ENCODE measurements at places on chromosomes 12 and 14.

DNA sequence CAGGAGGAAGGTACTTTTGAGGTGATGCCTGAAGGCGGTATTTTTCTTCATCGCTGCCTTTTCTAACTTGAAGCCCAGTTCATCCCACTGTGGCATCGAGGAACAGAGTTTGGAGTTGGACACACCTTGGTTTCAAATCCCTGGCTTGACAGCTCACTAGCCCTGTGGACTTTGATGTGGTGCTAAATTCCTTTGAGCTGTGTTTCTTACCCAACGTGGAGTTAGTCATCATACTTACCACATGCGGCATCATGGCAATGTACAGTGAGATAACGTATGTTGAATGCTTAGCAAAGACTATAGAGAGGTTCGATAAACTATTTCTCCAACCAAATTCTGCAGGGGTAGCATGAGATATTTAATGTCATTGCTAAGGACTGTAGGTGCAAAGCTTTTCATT, 3.4 kb downstream of the PLEKHG3 start:
- DNase-seq = peak; percentile 67

GRCh38 chr14:66650491-66650911, 142.6 kb downstream of the GPHN start:
- no peak for DNase-seq

GRCh38 chr14:99579903-99580571, 24.0 kb downstream of the CCDC85C start:
- DNase-seq = no peak

DNA sequence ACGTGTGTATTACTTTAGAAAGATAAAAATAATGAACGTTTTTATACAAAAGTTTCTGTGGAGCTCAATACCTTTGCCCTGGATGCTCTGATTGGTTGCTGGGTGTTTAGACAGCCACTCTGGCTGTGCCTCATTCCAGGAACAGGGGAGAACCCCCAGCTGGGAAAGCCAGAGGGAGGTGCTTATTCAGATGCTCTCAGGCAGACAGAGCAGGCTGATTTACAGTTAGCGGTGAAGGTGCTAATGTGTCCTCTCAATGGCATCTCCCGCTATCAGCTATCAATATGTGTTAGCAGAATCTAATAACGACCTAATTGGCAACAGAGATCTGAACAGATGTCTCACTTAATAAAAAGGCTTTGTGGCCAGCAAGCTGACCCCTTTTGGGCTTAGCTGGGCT, 402.3 kb downstream of the NUAK1 start:
- no peak for DNase-seq

DNA sequence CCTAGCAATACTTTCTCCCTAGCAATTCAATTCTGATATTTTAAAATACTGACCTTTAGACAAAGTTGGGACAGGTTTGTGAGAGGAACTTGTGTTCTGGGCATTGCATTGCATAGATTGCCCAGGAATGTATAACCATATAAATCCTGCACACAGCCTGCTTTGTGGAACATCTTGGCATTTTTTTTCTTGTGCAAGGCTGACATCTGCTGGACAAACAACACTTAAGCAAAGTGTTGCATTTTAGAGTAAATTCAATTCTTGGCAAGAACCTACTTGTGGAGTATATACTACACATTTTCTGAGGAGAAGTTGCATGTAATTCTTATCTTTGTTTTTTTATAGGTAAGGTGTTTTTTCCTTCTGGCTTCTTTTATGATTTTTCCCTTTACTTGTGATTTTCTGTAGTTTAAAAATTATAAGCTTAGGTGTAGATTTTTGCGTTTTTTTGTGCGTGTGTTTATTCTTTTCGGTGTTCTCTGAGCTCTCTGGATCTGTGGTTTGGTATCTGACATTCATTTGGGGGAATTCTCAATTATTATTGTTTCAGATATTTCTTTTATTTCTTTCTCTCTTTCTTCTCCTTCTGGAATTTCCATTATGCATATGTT, 26.4 kb downstream of the TESPA1 start:
- no peak for DNase-seq

Data from natural killer cell (primary cell).